Thyroid gland (tissue), 4 donors: ENCODE measurements at places on chromosomes 12 and 14.

GRCh38 chr12:24049101-24049500 is 99.6 kb upstream of the SOX5 start:
- DNase-seq: no peak

- no peak for DNase-seq
These were observed 23.3 kb downstream of the TMED8 start for GRCh38 chr14:77353469-77354141.

GRCh38 chr12:32115404-32116104 is 8.9 kb downstream of the BICD1 start:
- DNase-seq: peak; percentile 81

DNA sequence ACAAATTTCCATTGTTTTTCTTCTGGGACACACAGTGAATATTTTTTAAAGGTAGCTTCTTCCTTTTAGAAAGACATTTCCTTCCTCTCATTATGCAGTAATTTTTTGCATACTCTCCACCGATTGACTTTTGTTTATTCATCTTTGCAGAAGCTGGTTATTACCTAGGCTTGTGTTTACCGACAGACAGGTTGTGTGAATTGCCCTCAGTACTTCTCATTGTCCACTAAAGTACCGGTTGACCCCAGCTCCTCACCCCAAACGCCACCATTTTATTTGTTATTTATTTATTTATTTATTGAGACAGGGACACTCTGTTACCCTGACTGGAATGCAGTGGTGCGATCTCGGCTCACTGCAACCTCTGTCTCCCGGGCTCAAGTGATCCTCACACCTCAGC is 63.4 kb upstream of the MYL2 start:
- no peak for DNase-seq

DNA sequence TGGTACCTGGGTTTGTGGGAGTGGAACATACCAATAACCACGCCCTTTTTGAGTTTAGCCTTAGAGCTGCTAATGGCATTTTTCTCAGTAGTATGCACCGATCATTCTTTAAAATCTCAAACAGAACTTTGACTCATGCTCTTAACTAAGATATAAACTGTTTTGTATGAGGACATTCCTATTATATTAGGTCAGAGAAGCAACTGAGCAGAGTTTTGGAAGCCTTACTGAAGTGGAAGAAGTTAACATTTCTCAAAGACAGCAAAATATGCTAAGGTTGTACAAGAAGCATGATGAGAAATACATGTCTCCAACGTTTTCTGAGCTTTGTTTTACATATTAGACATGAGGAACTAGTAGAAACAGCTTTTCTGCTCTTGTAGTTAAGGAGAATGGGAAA is 819.2 kb downstream of the FSCB start:
- DNase-seq: no peak
